ENCODE measurements at places on chromosomes 2 and 18.
A peak's percentile ranks its signal among the peaks of the same experiment; 100 is the strongest.

DNA sequence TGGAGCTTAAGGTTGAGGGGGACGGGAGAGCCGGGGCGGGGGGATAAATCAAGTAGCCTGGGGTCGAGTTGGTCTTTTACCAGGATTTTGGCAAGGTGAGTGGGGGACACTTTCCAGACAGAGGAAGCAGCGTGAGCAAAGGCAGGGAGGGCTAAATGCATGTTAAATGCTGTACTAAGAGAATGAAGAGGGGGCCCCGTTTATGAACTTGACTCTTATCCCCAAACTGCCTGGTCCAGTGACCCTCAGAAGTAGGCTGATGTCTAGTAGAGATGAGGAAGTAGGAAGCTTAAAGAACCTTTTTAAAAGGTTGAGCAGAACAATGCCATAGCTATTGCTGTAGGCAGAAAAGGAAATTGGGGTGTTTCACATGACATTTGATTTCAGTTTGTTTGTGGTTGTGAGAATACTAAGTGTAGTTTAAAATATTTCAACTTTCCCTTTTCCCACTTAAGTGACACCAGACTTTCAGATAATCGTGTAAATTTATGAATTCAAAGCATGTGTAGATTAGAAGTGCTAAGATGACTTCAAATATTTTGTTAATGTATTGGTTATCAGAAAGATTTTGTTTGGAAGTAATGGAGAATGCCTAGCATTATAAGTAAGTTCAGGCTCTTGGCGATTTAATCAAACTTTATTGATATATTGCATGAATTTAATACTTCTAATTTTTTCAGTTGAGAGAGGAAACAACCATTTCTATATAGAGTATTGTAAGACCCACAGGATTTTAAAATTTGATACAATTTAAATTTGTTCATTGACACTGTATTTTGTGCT lies 1.8 kb downstream of the REL start:
- DNase-seq: no peak

DNA sequence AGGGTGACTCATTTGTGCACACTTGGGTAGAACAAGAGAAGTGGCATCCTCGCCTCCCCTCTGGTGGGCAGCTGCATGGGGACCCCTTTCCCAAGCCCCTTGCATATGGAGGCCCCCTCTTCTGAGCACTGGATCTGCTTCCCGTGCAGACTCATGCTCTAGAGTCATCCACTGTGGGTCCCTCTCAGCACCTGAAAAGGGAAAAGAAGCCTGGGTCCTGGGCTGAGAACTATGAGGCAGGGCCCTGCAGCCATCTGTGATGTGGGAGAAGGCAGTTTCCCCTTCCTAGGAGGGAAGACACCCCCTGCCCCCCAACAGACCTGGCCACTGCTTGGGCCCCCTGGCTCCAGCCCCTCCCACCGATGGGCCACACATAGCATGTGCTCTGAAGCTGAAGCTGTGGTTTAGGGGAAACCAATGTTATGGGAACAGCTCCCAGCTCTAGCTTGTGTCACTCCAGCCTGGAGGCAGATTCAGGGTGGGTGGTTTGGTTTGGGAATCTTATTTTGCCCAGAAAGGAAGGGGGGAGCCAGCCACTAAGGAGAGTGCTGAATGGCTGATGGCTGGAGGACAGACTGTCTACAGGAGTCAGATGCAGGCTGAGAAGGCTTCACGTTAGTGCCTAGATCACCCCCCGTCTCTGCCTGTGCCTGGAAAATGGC lies 172.8 kb downstream of the GLI2 start:
- DNase-seq: no peak

DNA sequence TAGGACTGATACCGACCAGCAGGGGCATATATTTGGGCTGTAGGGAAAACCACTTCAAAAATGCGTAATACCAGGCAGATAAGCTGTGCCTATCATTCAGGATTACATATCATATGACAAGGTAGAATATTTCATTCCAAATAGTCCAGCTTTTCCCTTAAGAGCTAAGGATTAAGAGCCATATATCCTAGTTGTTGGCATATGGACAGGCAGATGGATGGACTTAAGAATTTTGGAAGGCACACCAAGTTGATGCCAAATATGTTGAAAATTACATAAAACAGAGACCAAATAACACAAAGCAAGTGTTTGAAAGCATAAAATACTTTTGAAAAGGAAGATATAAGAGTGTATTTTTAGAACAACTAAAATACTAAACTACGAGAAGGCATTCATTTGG lies 52.1 kb downstream of the LRRTM4 start:
- DNase-seq: no peak

DNA sequence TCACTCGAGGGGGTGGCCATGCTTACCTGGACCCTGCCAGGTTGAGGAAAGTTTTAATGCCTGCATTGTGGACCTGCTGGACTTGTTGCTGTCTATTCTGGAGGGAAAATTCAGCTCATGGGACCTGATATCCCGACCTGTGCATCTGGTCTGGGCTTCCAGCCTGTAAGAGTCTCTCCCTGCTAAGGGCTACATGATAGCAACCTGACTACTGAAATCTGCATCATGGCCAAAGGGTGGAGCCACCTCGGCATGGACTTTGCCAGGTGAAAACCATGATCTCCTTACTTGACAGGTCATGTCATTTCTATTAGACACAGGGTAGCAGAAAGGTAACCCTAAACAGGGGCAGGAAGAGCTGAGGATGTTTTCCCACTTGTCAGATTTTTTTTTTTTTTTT lies 12.9 kb upstream of the SLC66A3 start:
- DNase-seq: no peak

DNA sequence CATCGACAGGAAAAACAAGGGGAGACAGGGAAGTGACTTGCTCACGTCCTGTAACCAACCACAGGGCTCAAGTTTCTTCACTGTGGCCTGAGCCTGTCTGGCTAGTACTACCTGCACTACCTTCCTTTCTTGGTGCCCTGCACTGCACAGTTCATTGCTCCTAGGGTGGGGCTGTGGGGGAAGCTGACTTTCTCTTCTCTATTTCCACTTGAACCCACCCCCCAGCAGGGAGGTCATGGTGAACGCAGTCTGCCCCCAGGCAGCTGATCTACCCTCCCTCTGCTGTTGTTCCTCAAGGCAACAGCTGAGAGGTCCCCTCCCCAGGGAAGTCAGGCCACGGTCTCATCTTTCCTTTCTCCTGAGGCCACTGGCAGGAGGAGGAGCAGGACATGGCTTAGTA lies 532.1 kb downstream of the SOX11 start:
- no peak for DNase-seq

- no peak for DNase-seq
Measured at GRCh38 chr2:98469862-98470544, 25.3 kb downstream of the INPP4A start.

DNA sequence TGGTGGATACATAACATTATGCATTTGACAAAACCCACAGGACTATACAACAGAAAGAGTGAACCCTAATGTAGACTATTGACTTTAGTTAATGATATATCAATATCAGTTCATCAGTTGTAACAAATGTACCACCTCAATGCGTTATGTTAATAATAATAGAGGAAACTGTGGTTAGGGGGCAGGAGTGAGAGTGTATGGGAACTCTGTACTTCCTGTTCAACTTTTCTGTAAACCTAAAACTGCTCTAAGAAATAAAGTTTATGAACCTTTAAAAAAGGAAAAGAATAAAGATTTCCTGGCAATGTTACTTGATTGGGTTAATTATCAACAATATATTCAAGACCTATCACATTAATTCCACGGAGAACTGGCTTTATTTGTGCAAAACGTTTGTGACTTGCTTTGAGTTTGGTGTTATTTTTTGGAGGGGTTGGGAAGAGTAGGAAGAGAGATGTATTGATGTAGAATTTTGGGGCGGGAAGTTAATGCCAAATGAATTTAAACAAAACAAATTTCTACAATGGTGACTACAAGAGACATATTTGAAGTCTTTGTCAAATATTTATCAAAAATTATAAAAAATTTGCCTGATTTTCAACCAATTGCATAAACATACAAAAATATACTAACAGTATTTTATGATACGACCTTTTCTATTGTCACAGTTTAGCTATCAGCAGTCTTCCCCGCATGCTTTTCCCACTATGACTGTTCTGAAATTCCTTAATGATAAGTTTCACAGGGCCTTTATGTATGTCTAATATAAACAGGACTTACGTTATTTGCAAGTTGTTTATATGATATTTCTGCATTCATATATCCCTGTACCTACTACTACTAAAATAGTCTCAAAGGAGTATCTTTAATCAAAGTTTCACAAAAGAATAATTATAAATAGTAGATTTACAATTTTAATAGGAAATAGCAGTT lies 2.1 kb upstream of the RTN4 start:
- DNase-seq: no peak

DNA sequence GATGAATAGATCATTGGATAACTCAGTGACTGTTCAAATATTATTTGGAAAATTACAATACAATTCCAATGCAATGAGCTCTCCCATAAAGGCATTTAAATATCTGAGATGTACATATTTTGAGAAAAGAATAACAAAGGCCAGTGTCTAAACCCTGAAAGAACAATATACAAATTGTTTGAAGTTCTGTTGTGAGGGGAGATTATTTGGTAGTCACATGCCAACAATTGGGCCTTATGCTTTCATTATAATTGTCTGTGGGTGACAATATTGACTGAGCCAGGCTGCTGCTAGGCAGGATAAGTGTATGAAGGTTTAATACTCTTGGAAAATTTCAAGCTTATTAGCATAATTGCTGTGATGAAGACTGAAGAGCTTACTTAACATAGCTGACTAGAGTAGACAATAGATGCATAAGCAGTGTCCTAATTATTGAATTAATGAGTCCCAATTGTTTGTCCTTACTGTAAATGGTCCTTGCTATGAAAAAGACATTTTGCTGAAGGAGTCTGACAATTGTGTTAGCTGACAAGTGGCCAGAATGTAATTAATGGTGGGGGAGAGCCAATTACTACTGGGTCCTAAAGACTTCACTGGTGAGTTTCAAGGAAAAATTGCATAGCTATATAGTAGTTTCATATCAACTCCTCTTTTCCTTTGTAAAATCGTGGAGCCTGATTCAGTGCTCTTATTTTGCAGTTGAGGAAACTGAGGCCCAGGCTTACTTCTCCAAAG lies 5.0 kb upstream of the SMAD2 start:
- no peak for DNase-seq

DNA sequence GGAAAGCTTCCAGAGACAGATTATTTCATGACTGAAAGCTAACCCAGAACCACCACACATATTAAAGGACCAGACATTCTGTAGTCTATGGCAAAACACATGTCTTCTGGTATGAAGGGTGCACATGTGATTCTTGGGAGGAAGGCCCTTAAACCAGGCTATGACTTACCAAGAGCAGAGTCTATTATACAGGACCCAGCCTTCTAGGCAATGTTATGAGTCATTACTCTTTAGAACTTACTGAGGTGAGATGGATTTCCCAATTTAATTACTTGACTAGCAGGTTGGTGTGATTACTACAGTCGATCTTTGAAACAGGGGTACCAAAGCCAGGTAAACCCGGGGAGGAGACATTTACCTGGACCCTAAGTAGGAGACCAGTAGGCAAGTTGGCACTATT lies 350.8 kb downstream of the TRIB2 start:
- DNase-seq: no peak

DNA sequence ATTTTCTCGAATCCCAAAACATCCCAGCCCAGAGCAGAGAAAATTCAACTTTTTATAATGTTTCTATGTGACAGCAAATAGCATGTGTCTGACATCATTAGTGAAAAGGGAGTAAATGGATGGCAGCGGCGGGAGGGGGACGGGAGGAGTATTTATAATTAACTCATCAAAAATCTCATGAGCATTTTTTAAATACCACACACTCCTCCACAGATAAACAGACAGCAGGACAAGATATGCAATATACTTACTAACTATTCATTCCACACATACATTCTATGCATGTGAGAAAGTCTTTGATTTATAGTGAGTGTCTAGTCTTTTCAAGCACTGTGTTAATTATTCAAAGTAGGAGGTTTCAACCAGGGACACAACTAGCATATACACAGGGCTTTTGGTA lies 107.6 kb downstream of the LRP2 start:
- DNase-seq: no peak

- no peak for DNase-seq
Measured at GRCh38 chr18:3529077-3529476, 79.1 kb downstream of the TGIF1 start.

GRCh38 chr2:129777146-129777545 lies 202.3 kb upstream of the RAB6C start:
- DNase-seq: no peak

- peak; percentile 85 for DNase-seq
Measured at GRCh38 chr2:126886211-126886915, 12.3 kb upstream of the TEX51 start.
